Hematopoietic multipotent progenitor cell treated with erythropoietin and hydrocortisone succinate and interleukin-3 and kit ligand, for 17 days (in vitro differentiated cells): ENCODE measurements at places on chromosomes 11 and 22.

GRCh38 chr22:25407226-25407858 is 157.1 kb upstream of the GRK3 start:
- no peak for DNase-seq

GRCh38 chr22:36377022-36377631 is 10.6 kb downstream of the MYH9 start:
- no peak for DNase-seq

DNA sequence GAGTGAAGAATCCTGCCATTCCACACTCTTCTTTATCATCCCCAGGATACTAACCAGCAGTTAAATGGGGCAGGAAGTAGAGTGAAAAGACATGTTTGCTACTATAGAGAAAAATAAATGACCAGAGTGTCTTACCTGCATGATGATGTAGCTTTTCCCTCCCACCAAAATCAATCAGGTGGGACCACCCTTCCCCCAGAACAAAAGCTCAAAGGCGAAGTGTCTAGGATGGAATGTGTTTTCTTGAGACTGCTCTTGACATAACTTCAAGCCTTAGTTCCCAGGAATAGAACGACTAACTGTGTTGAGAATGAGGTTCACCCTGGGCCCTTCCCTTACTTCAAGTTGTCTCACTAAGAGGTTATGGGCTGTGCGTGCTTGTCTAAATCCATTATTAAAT is 339.2 kb upstream of the CCDC90B start:
- DNase-seq: no peak

GRCh38 chr11:87493516-87493915 is 455.8 kb downstream of the TMEM135 start:
- no peak for DNase-seq

GRCh38 chr11:81995889-81996288 is 737.8 kb downstream of the FAM181B start:
- DNase-seq: no peak

DNA sequence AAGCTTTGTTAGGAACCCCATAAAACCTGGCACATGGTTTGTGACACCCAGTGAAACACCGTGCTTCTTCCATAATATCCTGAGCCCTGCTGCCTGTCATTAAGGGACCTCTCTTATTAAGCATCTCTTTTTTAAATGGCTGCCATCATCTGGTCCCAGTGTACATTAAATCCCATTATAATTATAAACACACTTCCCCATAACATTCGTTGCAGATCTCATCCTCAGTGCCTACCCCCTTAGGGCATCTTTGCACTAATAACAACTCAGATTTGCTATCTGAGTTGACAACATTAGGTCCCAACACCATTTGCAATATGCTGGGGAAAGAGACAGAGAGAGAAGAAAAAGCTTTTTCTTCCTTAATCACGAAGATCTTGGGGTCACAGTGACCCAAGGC is 4.7 kb upstream of the ZBTB16 start:
- no peak for DNase-seq

- DNase-seq: no peak
Observed at GRCh38 chr11:924406-925157, 1.1 kb upstream of the AP2A2 start.

DNA sequence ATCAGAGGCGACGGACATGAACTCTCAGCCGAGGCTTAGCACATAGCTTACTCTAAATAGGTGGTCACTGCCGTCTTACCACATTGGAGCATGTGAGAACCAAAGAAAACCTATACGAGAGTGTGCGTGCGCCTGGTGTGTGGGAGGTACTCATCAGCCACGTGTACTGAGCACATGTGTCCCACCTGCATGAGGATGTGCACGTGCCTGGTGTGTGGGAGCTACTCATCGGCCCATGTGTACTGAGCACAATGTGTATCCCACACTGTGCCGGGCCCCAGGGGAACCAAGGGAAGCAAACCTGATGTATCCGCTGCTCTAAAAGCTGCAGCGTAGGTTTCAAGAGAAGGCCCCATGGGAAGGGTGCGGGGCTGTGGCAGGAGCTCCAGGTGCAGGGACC is 56.4 kb downstream of the ANO1 start:
- DNase-seq: no peak

DNA sequence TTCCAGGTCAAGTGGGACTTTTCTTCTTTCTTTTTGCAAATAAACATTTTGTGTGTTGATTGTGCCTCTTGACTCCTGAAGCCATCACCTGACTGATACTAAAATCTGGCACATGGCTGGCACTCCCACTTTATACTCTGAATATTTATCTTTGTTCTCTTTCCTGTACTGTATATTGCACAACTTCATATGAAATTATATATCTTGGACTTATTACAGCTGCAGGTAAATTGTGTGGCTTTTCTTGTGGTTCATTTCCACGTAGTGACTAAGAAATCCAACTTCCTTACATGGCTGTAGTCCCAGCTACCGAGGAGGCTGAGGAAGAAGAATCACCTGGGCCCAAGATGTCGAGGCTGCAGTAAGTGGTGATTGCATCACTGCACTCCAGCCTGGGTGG is 23.7 kb upstream of the OR5B12 start:
- no peak for DNase-seq

- no peak for DNase-seq
Observed at GRCh38 chr22:37057796-37058510, 6.4 kb downstream of the KCTD17 start.

- DNase-seq: no peak
Observed at GRCh38 chr11:14858404-14858803, 33.6 kb downstream of the CYP2R1 start.

- DNase-seq: no peak
Observed at GRCh38 chr11:60902625-60903024, 3.8 kb downstream of the PRPF19 start.

DNA sequence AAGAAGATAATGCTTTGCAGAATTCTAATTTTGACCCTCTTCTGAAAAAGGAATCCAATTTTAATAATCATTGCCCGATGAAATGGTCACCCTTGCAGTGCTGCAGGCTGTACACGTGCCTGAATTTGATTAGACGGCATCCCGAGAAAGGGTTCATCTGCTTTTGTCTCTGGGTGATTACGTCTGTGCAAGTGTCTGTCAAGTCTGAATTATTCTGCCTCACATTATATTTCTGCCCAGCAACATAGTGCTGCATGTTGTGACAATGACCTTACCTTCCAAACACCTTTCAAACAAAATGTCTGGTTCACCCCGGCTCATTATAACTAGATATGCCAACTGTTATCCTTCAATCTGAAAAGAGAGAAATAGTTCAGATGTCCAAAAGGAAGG is 164.1 kb downstream of the MAML2 start:
- no peak for DNase-seq

GRCh38 chr11:105164208-105164607 is 24.6 kb upstream of the CARD18 start:
- DNase-seq: no peak

- DNase-seq: no peak
Observed at GRCh38 chr11:8686325-8686724, 3.7 kb downstream of the RPL27A start.

GRCh38 chr11:130616573-130616972 is 168.1 kb downstream of the ADAMTS15 start:
- no peak for DNase-seq

GRCh38 chr22:29166180-29166579 is 39.5 kb upstream of the EMID1 start:
- no peak for DNase-seq

DNA sequence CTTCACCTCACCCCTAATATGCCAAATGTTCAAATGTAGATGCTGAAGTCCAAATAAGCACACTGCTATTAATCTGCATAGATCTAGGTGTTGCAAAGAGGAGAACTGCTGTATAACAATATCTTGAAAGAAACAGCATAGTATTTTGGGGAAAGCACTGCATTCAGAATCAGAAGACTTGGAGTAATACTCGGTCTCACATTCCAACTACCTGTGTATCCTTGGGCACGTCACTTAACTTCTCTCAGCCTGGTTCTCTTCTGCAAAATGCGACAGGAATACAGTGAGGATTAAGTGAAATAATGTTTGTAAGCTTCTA is 332 bp upstream of the HMGXB4 start:
- no peak for DNase-seq

- no peak for DNase-seq
Observed at GRCh38 chr22:28911777-28912669, 28.7 kb downstream of the ZNRF3 start.

- no peak for DNase-seq
Observed at GRCh38 chr11:44334356-44335004, 24.5 kb upstream of the ALX4 start.

GRCh38 chr22:31160328-31160978 is 471 bp downstream of the RNF185 start:
- peak; percentile 31 for DNase-seq

DNA sequence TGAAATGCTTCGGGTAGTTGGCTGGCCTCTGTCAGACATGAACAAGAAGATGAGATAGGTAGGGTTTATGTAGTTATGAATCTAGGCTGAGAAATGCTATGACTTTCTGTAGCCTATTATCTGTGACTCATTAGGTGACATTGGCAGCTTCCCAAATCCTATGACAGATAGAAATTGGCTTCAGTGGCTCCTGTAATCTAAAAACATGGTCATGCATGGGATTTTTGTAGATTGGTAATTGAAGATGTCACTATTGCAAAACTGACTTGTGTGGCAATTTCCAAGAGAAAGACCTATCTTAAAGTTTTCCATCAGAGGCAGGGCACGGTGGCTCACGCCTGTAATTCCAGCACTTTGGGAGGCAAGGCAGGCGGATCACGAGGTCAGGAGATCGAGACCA is 29.4 kb upstream of the GRIK4 start:
- peak; percentile 72 for DNase-seq

DNA sequence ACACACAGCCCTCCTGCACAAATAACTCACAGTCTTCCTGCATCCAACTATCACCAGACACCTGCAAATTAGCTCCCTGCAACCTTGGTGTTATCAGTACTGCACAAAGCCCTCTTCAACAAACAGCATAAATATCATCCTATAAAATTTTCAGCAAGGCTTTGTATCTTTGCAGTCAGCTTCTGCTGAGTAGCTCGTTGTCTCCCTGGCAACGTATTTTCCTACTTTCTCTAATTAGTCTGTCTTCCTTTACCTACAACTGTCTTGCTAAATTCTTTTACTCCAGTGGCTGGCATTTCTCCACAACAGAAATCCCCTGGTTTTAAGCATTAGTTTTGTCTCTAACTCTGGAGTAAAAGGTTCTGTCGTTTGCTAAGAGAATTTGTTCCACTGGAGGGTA is 3.9 kb downstream of the OR8D4 start:
- no peak for DNase-seq

DNA sequence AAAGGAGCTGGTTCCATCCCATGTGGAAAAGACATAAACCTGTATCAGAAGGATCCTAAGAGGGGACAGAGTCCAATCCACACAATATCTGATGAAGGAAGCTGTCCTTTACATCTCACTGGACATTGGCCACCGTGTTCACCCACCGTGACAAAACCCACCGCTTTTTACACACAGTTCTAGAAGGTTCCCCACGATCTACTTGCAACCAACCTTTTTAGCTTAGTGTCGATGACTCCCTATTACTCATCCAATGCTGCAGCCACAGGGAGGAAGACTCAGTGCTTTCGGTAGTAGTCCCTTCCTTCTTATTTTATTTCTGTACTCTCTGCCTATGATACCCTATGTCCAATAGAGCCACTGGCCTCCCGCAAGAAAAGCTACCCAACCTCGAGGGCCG is 65.4 kb downstream of the MAPK1 start:
- DNase-seq: no peak

GRCh38 chr22:22431271-22432220 is 77.0 kb downstream of the ZNF280B start:
- peak; percentile 9 for DNase-seq

DNA sequence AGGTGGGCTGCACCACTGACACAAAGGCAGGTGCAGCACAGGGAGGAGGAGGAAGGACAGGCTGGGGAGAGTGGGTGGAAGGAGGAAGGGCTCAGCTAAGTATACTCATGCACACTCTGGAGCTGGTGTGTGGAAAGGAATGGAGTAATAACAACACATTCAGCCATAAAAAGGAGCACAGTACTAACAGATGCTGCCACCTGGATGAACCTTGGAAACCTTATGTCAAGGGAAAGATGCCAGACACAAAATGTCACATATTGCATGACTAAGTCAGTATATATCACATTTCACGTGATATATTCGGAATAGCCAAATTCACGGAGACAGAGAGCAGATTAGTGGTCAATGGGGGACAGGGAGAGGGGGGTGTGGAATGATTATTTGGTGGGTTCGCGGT is 389.6 kb upstream of the SYN3 start:
- no peak for DNase-seq

DNA sequence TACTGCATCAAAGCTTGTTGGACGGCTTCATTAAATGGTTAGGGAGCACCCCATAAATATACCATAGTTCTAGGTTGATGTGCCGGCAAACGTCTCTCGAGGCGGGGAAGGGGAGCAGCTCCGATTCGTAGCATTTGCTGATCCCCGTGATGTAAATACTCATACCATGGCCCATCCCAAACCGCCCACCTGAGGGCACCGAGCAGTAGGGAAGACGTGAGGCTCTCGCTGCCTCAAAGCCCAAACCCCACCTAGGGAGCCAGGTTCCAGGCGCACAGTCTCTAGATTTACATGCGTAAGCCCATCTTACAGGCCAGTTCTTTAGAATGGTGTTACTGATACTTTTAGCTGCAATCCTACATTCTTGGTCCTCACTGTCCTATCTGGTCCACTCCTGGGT is 124.0 kb downstream of the FEZ1 start:
- DNase-seq: no peak

GRCh38 chr22:46072110-46072881 is 78.0 kb upstream of the PPARA start:
- peak; percentile 57 for DNase-seq

- no peak for DNase-seq
Observed at GRCh38 chr11:95398437-95399112, 167.6 kb upstream of the SESN3 start.

DNA sequence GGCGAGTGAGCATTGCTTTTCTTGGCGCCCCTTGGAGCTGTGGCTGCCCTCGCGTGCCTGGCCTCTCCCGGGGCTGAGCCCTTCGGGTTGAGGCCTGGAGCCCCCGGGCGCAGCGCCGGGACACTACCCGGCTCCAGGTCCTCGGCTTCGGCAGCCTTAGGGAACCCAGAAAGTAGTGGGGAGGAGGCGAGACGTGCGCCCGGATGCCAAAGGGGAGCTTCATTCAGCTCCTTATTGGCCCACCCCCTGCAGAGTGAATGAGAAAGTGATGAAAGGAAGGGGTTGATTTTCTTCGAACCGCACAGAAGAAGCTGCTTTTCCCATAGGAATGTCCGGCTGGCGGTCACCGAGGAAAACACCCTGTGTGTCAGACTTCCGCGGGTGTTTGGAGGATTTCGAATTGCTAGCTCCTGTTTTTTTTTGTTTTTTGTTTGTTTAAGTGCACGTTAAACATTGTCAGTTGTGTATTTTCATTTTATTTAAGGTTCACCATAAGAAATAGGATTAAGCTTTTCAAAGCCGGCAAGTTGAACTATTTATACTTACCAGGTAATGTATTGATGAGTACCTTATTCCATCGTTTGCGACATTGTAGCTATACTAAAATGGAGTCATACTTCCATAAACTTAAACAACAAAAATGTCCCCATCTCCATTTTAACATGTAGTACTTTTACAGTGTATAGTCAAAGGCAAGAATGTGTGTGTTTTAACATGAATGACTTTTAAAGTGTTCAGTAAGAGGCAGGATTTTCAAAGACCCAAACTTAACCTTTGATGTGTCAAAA is 841 bp upstream of the EIF4G2 start:
- DNase-seq: peak; percentile 23
